GOT3 (cell line): ENCODE measurements at places on chromosomes 7 and 10.

DNA sequence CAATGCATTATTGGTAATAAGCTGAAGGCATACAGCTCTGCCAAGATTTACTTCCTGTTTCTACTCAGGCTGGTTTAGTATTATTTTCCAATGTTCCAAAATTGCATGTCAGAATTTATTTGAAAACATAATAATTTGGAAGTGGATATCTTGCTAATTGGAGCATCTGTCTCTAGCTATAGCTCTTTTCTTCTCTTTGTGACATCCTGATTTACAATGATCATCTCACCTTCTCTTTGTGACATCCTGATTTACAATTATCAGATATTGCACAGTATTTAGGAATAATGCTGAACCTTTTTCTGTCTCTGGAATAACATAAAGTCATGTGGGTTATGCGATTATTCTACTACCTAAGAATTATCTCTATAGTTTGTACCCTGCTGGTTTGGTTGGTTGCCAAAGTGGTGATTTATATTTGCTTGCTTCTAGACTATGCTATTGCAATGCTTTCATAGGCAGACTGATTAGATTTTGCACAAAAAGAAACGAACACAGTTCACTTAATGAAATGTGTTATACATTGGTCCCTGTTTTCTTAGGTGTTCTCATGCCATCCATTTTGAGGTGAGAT, 44.3 kb upstream of the CABCOCO1 start:
- DNase-seq, result no peak

GRCh38 chr7:108328174-108328651, 128.0 kb downstream of the NRCAM start:
- DNase-seq, result no peak

DNA sequence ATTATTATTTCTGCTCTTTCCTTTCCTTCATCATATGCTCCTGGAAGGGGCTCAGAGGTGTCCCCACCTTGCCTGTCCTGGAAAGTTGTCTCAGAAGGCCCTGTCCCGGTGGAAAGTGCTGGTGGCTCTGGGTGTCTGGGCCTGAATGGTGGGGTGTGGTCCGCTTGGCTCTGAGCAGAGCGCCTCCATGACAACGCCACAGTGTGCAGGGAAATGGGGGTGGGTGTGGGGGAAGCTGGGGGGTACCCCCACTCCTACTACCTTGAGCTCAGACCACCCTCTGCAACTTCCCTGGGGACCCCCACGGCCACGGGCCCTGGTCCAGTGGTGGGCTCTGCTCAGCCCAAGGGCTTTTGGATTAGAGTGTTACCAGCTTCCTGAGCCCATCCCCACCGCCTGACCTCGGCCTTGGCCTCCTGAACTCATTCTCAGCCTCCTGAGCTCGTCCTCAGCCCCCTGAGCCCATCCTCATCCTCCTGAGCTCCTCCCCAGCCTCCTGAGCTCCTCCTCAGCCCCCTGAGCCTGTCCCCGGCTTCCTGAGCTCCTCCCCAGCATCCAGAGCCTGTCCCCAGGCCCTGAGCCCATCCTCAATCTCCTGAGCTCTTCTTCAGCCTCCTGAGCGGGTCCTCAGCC, 106.4 kb upstream of the FAM20C start:
- no peak for DNase-seq

GRCh38 chr7:25944777-25945515, 207.1 kb upstream of the NFE2L3 start:
- no peak for DNase-seq
